Activated CD4-positive, alpha-beta T cell treated with anti-CD3 and anti-CD28 coated beads for 36 hours (primary cell): ENCODE measurements at places on chromosomes 13 and 19. TPM values are rescaled to one million over a fixed set of nuclear protein-coding genes. Genes with fewer than 3 reads are reported as not detected.

The DMKN gene
- 1.3 TPM for total RNA-seq

The PRODH2 gene
- not detected for total RNA-seq

The EGLN2 gene
- total RNA-seq, result 86.6 TPM

The FXYD1 gene
- total RNA-seq, result 2.4 TPM

The FPR1 gene
- total RNA-seq, result not detected

The USE1 gene
- 24.5 TPM for total RNA-seq
